LHCN-M2 (cell line): ENCODE measurements at places on chromosomes 7 and 10. TPM values are rescaled to one million over a fixed set of nuclear protein-coding genes. Genes with fewer than 3 reads are reported as not detected.
A peak's percentile ranks its signal among the peaks of the same experiment; 100 is the strongest.

- DNase-seq: no peak
These were observed 12.9 kb downstream of the CALML3 start for GRCh38 chr10:5537684-5538083.

DNA sequence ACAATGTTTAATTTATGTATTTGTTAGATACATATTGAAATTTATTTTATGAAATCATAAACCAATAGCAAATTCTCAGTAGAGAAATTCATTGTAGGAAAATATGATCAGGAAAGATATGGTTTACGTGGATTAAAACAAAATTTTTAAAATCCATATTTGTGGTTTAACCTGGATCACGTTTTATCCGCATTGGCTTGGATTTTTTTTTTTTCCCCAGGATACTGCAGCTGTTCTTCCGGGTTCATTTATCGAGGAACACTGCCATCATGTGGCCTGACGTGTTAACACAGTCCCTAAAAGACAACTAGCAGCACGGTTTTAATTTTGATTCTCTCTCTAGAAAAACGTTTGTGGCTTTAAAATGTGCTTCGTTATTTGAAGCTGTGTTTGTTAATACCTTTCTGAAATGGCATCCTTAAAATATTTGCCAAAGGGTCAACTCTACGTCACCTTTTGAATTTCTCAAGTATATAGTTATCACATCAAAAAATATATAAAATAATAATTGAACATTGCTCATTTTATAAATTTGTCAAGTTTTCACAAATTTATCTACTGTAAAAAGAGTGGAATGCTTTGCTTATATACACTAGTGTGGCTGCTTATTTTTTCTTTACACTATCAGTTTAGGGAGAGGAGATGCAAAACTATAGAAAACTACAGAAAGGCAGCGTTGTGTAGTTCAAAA is 8.7 kb upstream of the ASB4 start:
- DNase-seq: peak; percentile 91

GRCh38 chr7:89655946-89656345 is 498.3 kb upstream of the STEAP1 start:
- DNase-seq: no peak

ZFYVE27 gene
- 23.7 and 25.3 TPM in 2 replicates for total RNA-seq

LRIT1 gene
- total RNA-seq: not detected in 2 replicates

AGR3 gene
- not detected in 2 replicates for total RNA-seq
